ENCODE measurements at places on chromosomes 12 and 14.

DNA sequence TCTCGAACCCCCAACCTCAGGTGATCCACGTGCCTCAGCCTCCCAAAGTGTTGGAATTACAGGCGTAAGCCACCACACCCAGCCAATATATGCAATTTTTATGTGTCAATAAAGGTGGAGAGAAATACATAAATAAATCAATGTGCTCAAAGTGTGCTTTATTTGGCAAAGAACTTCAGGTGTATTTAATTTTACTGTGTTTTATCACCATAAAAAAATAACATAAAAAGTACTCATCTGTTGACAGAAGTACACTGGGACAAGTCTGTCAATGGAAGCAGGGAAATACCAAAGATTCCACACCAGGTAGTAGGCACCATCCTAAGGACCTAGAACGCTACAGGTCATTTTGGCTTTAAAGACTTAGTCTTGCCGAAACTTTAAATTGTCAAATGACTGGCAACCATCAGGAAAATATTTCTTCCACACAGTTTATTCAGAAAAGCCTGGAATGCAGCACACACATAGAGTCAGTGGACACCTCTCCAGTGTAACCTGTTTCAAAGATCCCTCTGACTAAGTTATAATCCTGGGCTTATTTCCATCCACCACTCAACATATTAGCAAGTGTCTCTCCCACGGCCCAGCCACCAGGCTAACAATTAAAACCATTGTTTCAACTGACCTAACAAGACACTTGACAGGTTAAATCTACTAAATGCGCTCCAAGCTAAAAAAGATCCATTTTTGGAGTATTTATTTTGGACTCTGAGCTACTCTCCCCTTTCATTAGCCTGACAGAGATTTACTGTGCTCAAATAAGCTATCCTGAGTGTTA lies 4.2 kb downstream of the ERO1A start:
- DNase-seq: no peak

GRCh38 chr12:1927751-1928351 lies 9.4 kb upstream of the CACNA2D4 start:
- DNase-seq: no peak

DNA sequence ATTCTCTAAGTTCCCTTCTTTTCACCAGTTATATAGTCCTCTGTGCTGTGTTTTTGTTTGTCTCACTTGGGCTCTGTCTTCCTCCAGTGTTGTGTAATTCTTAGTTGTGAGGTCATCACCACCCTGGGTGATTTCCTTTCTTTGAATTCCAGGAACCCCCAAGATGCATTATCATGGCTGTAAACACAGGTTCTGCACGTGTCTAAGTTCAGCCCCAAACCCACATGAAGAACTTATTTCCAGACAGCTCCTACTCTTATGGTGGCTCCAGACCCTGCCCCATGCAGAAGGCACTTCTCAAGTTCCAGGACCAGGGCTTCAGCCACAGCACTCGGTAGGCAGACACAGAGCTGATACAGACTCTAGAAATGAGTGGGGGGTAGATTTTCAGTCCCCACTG lies 560.5 kb downstream of the BCL11B start:
- no peak for DNase-seq

DNA sequence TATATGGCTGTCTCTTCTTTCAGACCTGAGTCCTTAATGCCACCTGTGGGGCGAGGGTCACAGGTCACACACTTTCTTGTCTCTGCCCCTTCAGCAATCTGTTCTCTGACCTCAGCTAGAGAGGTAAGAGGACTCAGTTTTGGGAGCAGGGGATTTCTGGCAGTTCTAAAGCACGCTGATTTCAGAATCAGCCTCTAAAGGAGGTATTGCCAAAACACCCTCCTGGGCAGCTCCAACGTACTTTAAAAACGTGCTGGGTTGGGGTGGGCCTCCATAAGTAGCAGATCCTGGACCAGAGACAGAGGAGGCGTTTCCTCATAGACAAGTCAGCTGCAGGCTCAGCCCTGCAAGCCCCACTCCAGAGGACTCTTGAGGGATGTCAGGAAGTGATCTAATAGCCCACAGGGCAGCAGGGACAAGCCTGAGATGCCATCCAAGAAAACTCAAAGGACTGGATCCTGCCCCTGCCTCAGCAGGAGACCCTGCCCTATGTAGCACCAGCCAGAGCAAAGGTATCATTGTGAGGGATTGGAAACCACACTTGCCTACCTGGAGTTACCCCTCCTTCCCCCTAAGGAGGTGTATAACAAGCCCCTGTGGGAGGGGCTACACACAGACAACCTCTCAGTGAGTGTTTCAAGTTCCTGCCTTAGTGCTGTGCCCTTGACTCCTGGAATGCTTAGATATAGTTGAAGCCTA lies 8.5 kb downstream of the CTDSP2 start:
- DNase-seq: peak; percentile 62

GRCh38 chr12:3727877-3728632 lies 24.9 kb downstream of the CRACR2A start:
- peak; percentile 58 for DNase-seq
